ENCODE measurements at places on chromosomes 13 and 19.

DNA sequence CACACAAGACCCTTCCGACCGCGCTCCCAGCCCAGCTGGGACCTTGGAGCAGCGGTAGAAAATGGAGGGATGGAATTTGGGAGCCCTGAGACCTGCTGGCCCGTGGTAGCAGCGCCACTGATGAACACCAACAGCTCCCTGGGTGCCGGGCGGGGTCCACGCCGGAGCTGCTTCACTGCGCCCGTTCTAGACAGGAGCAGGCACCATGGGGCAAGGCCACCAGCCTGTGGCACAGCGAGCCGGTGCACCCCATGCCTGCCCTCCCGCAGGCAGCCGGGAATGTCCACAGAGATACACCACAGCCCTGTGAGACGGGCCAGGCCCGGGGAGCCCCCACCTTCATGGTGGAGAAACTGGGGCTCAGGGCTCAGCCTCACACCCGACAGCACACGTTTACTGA lies 9.9 kb upstream of the SHC2 start:
- DNase-seq, result no peak

- no peak for DNase-seq
These were observed 4.5 kb downstream of the LACC1 start for GRCh38 chr13:43884222-43884621.

DNA sequence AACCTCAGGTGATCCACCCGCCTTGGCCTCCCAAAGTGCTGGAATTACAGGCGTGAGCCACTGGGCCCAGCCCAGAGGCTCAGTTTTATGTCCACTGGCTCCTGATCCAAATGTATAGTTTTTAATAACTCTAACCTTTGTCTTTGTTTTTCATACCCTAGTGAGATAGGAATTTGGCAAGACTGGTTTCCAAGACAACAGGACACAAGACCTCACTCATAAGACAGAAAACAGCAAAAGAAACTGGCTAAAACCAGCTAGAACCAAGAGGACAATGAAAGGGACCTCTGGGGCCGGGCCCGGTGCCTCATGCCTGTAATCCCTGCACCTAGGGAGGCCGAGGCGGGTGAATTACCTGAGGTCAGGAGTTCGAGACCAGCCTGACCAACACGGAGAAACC lies 27.6 kb downstream of the CPT1C start:
- DNase-seq, result no peak

DNA sequence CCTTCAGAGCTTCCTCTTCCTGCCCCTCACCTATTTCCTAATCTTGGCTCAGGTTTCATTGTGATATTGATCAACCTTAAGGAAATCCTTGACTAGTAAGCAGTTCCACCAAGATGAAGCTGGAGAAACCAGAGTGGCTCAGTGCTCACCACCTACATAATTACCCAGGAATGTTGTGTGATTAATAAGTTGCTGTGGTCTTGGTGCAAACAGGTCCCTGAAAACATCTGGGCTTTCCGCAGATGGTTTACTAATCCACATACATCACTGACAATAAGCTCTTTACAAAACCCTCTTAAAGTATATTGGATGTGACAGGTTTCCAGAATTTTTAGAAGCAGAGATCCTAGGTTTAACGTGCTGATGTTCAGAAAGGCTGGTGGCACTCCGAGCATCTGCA lies 8.6 kb upstream of the SERP2 start:
- no peak for DNase-seq

- no peak for DNase-seq
These were observed 7.3 kb upstream of the NLRP8 start for GRCh38 chr19:55940306-55940705.

Measured in H9 (cell line).